Aorta (tissue), 5 donors: ENCODE measurements at places on chromosomes 2 and 18. TPM values are rescaled to one million over a fixed set of nuclear protein-coding genes. Genes with fewer than 3 reads are reported as not detected.

GRCh38 chr2:111062417-111062816, 58.3 kb upstream of the BCL2L11 start:
- no peak for DNase-seq

DNA sequence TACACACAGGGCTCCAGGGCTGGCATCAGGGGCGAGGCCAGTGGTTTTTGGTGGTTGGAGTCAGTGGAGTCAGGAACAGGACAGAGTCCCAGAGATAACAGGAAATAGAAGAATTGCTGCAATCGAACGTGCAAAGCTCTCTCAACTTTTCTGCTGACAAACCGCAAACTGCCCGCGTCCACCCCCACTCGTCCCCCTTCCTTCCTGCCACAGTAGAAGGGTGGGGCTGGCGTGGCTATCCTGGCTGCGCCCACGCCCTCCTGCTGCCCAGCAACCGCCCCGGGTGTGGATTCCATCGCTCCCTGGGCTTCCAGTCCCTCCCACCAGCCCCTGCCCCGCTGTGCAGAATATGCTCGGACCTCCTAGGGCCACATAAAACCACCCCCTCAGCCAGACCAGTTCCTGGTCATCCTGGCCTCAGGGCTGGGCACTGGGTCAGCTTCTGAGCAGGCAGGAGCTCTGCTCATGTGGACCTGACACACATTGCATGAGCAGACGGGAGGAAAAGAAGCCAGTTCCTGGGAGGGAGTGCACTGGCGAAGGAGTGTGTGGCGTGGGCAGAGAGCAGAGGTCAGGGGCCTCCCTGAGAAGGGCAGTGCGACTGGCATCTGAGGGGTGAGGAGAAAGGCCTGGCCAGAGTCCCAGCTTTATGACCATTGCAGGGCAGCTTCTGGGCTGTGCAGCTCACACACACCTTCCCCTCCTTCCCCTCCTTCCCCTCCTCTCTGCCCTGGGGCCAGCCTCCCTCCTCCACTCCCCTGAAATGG, 85.4 kb upstream of the ATG16L1 start:
- DNase-seq: no peak

- peak; percentile 91 for DNase-seq
Measured at GRCh38 chr2:71578767-71579342, 125.5 kb downstream of the DYSF start.

IL36RN gene
- not detected for total RNA-seq

- peak; percentile 51 for DNase-seq
Measured at GRCh38 chr2:206274434-206275311, at the start of gene ZDBF2. Gene ZDBF2, plus strand, starts transcription at chr2:206274663. Its CDS starts 7,187 bp downstream, at chr2:206281850.

DNA sequence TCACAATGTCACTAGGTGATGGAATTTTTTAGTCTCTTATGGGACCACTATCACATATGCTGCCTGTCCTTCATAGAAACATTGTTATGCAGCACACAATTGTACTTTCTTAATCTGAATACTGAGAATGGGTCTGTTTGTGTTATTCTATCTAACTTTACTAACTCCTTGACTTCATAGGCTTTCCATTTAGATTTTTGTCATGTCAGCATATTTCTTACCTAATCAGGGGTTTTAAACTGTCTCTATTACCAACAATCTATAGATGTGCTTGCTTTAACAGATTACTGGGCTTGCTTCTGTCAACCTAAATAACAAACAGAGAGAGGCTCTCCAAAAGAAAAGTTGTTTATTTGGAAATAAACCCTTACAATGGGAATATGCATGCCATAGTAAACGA, 289.6 kb upstream of the ZNF804A start:
- DNase-seq: no peak

DNA sequence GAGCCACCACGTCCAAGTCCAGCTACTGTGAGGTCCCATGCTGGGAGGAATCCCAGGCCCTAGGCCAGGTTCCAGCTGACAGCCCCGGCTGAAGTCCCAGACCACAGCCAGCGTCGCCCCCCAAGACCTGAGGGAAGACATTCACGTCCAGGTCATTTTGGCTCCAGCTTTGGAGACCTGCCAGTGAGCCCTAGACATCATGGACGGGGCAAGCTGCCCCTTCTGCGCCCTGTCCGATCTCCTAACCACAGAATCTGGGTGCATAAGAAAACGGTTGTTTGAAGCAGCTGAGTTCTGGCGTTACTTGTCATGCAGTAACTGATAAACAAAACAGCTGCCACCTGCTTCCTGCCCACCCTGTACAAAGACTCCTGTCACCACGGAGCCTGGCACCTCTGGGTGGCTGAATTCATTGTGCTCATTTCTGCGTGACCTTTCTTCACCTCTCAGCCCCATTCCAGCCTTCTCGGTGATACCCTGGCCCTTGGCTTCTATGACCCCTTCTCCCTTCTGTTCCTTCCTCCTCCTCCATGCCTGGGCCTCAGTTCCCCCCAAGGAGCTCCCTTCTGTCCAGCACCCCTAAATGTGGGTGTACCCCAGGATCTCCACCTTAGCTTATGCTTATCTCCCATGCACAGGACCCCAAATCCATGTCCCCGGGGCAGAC, 72.6 kb upstream of the SMAD7 start:
- DNase-seq: no peak

DNA sequence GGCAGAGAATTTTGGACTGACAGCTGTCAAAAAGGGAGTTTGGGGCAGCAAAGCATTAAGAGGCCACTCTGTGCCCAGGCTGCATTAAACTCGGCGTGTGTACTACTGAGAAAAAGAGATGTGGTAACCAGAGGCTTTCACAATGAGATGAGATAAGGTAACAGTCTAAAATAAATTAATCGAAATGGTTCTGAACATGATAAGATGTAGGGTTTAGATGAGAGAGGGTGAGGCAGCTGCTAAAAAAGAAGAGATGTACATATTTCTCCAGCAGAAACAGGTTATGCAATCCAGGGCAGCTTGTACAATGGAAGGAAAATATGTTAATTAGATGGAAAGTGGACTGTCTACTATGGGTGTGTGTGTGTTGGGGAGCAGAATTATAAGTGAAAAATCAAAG, 39.2 kb upstream of the ACTR3 start:
- no peak for DNase-seq

DPYSL5 gene
- total RNA-seq: not detected

LCT gene
- not detected for total RNA-seq

CAMKMT gene
- 15.2 TPM for total RNA-seq

STPG4 gene
- total RNA-seq: 0.90 TPM

DNA sequence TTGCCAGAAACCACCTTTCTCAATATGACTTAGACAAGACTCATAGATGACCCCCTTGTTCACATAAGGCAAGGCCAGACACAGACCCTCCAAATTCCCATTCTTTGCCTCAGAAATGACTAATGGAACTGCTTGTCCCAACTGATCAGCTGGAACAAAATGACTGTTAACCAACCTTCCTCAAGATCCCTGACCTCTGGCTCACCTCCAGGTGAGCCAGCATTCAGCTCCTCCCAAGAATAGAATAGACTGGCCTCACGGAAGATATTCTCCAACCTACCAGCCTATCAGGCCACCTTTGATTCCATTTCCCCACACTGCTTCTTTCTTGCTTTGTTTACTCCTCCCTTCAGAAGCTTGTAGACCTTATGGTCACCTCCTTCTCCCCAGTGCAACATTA, 195.7 kb upstream of the VWC2L start:
- DNase-seq: no peak

DNA sequence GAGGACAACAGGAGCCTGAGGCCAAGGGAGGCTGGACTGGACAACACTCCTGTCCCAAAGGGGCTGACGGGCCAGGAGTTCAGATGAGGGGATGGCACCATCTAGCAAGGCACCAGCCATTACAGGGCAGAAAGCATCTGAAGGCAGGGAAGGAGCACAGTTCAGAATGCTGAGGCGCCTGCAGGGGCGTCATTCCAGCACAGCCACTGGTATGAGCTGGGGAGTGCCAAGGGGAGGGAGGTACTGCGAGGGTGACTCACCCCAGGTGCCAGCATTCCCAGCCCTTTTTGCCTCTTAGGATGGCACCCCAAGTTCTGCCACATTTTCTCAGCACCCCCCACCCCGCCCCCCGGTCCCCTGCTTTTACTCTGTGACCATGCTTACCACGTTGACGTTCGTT, 129.8 kb upstream of the EPAS1 start:
- DNase-seq: no peak

- no peak for DNase-seq
Measured at GRCh38 chr2:239882331-239882732, 142.8 kb downstream of the NDUFA10 start.

DNA sequence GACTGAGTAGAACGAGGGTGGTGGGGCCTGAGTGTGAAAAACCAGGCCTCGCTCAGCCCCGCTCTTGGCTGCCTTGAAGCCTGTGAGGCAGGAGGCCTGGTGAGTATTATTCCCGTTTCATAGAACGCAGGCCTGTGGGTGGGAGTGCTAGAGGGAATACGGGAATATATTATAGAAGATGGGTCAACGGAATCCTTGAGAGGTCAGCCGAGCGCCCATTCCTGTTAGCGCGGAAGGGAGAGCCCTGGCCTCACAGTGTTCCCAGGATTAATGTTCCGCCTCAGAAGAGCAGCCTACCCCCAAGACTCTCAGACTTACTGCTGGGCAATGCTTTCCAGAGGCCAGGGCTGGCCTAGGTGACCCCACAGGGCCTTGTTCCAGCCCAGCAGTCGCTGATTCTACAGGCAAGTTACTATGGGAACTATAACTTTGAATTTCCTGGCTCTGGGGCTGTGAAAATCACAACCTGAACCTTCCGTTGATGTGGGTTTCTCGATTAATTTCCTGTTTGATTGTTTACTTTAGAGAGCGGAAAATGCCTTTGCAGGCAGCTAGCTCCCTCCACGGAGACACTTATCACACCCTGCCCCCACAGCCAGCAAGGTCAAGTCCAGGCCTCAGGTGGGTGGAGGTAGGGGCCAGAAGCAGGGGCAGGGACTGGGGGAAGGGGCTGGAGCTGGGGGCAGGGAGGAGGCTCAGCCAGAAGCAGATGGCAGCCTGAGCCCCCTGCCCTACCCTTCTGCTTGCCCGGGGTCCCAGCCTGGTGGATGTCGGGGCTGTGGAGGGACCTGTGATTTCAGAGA, 108.3 kb downstream of the SMAD7 start:
- DNase-seq: peak; percentile 44
